HepG2 (cell line): ENCODE measurements at places on chromosomes 1 and 21. TPM values are rescaled to one million over a fixed set of nuclear protein-coding genes. Genes with fewer than 3 reads are reported as not detected.

TNFRSF25 gene
- 0.55 and 1.5 TPM in 2 replicates for total RNA-seq

SYT6 gene
- total RNA-seq, result not detected in 2 replicates

CD1B gene
- total RNA-seq, result not detected in 2 replicates

APOBEC4 gene
- not detected in 2 replicates for total RNA-seq

- H3K4me3 ChIP-seq, result peak overlapping the region; percentile 67; the same call in 1 of the 2 replicates
- no peak for DNase-seq
- H3K27ac ChIP-seq, result no peak overlapping the region
- 0 out of 2 replicates have a peak, but pooled peaks cover 2% of the 10 kb centered on the region for H3K27me3 ChIP-seq
Measured at GRCh38 chr21:41727784-41728763, 38.8 kb downstream of the RIPK4 start.

DNA sequence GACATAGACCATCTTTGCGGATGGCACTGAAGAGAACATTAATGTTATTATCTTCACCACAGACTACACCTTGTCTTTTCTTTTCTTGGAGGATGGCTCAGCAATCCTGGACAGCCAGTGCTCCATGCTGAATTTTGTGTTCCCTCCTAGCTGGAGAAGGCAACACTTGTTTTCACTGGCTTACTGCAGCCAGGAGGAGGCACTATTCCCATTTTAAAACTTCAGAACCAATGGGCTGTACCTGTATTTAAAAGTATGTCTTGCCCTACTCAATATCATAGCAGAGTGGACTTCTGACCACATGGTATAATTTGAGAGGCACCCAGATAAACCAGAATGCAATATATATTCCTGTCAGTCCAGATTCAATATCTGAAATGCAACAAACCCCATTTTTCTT is 53.3 kb upstream of the POGK start:
- no peak overlapping the region for H3K27ac ChIP-seq
- H3K36me3 ChIP-seq, result no peaks in the 10 kb centered on the region
- no peaks in the 10 kb centered on the region for H3K27me3 ChIP-seq

- no peaks in the 10 kb centered on the region for H3K27me3 ChIP-seq
- peaks cover 3% of the 10 kb centered on the region for H3K4me1 ChIP-seq
- no peak overlapping the region for H3K27ac ChIP-seq
- H3K36me3 ChIP-seq, result peaks cover 25% of the 10 kb centered on the region
- H3K4me3 ChIP-seq, result no peak overlapping the region
Measured at GRCh38 chr1:8384577-8384976, 66.7 kb downstream of the SLC45A1 start.
